Hippocampal formation (tissue), 2 donors: ENCODE measurements at places on chromosomes 1 and 21.

DNA sequence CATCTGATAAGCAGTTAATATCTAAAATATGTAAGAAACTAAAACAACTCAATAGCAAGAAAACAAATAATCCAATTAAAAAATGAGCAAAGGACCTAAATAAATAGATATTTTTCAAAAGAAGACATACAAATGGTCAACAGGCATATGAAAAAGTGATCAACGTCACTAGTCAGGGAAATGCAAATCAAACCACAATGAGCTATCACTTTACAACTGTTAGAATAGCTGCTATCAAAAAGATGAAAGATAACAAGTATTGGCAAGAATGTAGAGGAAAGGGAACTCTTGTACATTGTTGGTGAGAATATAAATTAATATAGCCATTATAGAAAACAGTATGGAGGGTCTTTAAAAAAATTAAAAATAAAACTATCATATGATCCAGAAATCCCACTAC lies 40.7 kb upstream of the NEK7 start:
- DNase-seq = no peak

- no peak for DNase-seq
Observed at GRCh38 chr1:199292896-199293295, 654.1 kb downstream of the PTPRC start.

GRCh38 chr21:27678511-27678910 lies 711.6 kb upstream of the ADAMTS5 start:
- DNase-seq = no peak

DNA sequence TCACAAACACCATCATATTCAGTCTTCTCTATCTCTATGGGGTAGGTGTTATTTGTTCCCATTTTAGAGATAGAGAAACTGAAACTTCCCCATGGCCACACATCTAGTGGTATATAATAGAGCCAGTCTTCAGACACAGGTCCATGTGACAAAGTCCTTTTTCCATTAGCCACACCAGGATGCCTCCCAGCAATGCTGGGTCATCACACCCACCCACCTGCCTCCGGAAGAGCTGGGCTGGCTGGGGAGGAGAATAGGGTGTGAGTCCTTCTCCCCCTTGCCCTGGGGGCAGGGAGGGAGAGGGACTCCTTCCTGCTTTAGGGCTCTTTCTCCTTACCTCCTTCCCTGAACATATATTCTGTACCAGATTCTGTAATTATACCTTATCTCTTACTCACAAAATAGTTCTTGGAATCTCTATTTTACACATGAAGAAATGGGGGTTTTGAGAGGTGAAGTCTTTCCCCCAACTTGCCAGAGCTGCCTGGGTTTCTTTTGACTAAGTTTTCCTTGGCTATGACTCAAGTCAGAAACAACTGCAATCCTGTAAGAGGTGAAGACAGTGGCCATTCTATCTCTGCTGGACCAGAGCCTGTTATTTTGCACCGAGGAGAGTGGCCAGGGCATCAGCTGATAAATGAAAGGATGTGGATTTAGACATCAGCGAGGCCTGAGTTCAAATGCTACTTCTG lies 30.0 kb downstream of the SOX13 start:
- no peak for DNase-seq

- no peak for DNase-seq
Observed at GRCh38 chr1:25911162-25911561, 4.9 kb upstream of the STMN1 start.

DNA sequence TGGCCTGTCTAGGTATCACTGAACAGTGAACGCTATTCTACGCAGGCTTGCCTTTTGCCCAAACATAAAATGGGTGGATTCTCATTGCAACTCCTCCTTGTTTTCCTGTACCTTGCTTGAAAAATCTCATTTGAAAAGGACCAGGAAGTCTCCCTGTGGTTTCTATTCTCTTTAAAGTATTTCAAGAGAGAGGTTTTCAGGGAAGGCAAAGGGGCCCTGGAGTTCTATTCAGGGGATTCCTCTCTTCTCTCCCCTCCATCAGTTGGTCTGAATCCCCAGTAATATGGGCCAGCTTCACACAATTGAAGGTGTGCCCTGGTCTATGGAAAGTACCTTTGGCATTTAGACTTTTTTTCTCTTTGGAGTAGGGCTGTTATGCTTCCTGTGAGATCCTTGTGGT lies 311.3 kb downstream of the RGS7 start:
- no peak for DNase-seq
